Suprapubic skin (tissue), 4 donors: ENCODE measurements at places on chromosomes 12 and 14. TPM values are rescaled to one million over a fixed set of nuclear protein-coding genes. Genes with fewer than 3 reads are reported as not detected.

DNA sequence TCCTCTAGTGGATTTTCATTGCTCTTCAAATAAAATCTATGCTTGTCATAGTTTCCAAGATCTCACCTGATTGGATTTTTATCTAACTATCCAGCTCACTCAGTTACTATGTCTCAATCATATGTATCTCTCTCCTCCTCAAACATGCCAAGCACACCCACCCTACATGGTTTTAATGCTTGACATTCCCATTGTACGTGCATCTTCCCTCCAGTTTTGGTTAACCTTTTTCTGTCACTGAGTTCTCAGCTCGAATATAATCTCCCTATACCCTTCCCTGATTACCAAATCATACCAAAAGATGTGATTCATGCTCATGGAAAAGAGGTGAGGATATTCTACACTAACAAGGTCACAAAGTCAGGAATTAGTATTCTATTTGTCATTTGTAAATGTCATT, 12.0 kb upstream of the PTPRQ start:
- H3K4me3 ChIP-seq = no peak overlapping the region
- no peak overlapping the region for H3K27ac ChIP-seq
- no peaks in the 10 kb centered on the region for H3K36me3 ChIP-seq

GRCh38 chr12:67517181-67517887, 131.2 kb upstream of the DYRK2 start:
- no peak overlapping the region for H3K4me3 ChIP-seq
- H3K4me1 ChIP-seq = peaks cover 22% of the 10 kb centered on the region
- H3K27me3 ChIP-seq = no peaks in the 10 kb centered on the region
- H3K27ac ChIP-seq = no peak overlapping the region

GRCh38 chr14:57051633-57052032, 217.1 kb downstream of the EXOC5 start:
- no peaks in the 10 kb centered on the region for H3K36me3 ChIP-seq
- H3K4me3 ChIP-seq = no peak overlapping the region
- DNase-seq = no peak
- H3K27ac ChIP-seq = no peak overlapping the region
- H3K4me1 ChIP-seq = no peaks in the 10 kb centered on the region
- H3K27me3 ChIP-seq = peaks cover 4% of the 10 kb centered on the region

DNA sequence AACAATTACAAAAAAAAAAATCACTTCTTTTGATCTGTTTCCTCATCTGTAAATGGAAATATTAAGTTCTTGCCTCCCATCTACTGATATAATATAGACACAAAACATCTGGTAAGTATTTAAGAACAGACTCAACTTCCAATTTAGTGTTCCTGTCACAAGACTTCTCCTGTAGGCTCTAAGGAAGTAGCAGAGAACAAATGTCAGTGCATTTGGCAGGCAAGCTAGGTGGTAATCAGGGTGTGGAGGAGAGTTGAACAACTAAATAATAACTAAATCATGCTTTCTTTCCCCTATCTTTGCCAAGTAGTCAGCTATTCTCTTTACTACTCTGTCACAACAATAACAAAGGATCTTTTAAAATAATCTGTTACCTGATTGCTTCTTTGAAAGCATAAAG, 22.1 kb downstream of the BAZ1A start:
- H3K27me3 ChIP-seq = no peaks in the 10 kb centered on the region
- DNase-seq = no peak
- H3K4me1 ChIP-seq = peaks cover 4% of the 10 kb centered on the region
- H3K27ac ChIP-seq = no peak overlapping the region
- no peak overlapping the region for H3K4me3 ChIP-seq

GRCh38 chr12:128258866-128259555, 8.0 kb upstream of the TMEM132C start:
- no peak overlapping the region for H3K4me3 ChIP-seq
- no peaks in the 10 kb centered on the region for H3K36me3 ChIP-seq
- H3K4me1 ChIP-seq = no peaks in the 10 kb centered on the region
- no peak for DNase-seq

DNA sequence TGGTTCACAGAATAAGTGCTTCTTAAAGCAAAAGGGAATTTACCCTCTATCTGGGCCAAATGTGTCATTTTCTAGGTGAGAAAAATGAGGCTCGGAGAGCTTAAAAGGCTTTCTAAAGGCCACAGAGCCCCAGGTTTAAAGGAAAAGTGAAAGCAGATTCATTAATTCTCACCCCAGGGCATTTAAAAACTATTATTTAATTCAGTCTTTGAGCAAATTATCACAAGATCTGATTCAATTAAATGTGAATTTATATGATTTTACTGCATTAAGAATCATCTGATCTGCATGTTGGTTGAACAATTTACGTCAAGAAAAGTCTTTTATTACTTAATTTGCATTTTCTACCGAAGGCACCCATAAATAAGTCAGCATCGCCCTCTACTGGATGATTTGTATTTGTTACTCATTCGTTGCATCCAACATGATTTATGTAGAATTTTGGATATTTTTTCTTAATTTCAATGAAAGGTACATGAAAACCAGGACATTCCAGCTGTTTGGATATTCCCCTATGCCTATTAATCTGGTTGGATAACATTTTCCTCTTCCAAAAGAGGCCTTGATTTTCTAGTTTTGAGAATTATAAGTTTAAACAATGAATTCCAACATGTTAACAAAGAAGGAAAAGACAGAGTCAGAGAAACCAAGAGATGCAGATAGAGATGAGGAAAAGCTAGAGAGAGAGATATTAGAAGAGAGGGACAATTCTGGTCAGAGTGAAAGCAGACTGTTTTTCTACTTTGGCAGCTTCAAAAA, 19.1 kb upstream of the DHRS7 start:
- no peaks in the 10 kb centered on the region for H3K36me3 ChIP-seq
- H3K4me1 ChIP-seq = peaks cover 6% of the 10 kb centered on the region
- H3K27me3 ChIP-seq = no peaks in the 10 kb centered on the region
- no peak for DNase-seq
- peak overlapping the region; percentile 40 for H3K4me3 ChIP-seq
- no peak overlapping the region for H3K27ac ChIP-seq

DNA sequence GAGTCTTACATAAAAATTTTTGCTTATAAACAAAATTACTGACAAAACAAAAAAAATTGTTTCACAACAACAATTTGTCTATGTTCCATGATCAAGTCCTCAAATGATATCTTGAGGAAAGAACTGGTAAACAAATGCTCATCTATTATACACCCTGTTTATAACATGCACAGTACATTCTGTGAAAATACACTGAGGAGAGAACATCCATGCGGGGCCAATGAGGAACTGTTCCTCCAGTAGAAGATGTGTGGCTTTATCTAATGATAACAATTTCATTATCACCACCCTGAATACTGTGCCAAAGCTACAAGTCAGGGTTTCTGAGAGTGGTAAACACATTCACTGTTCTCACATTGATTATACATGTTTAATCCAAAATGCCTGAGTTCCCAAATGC, 10.8 kb downstream of the MLH3 start:
- DNase-seq = no peak
- peaks cover 23% of the 10 kb centered on the region for H3K4me1 ChIP-seq
- H3K4me3 ChIP-seq = no peak overlapping the region
- peaks cover 7% of the 10 kb centered on the region for H3K36me3 ChIP-seq
- no peak overlapping the region for H3K27ac ChIP-seq
- H3K27me3 ChIP-seq = no peaks in the 10 kb centered on the region

GRCh38 chr12:39989501-39989900, 116.4 kb downstream of the SLC2A13 start:
- H3K36me3 ChIP-seq = no peaks in the 10 kb centered on the region
- DNase-seq = no peak
- H3K27ac ChIP-seq = no peak overlapping the region
- no peaks in the 10 kb centered on the region for H3K4me1 ChIP-seq
- no peaks in the 10 kb centered on the region for H3K27me3 ChIP-seq
- H3K4me3 ChIP-seq = no peak overlapping the region

- H3K4me3 ChIP-seq = no peak overlapping the region
- H3K36me3 ChIP-seq = peaks cover 13% of the 10 kb centered on the region
- no peaks in the 10 kb centered on the region for H3K27me3 ChIP-seq
- no peak for DNase-seq
- no peaks in the 10 kb centered on the region for H3K4me1 ChIP-seq
These were observed 63.9 kb downstream of the BEGAIN start for GRCh38 chr14:100523131-100523842.

DNA sequence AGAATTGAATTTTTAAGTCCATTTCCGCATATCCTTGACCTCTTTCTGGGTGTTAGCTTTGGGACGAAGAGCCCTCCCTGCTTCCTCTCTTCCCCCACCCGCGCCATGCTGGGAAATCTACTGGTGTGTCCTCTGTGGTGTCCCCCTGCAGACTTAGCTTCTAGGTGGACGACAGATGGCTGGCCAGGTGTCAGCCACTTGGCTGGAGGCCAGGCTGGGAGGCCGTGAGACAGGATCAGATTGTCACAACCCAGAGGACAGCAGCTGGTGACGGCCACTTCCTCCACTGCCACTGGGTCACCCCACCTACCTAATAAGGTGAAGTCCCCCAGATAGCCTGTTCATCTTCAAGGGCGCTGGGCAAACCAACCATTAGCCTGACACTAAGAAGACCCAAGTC, 13.3 kb upstream of the DTX1 start:
- H3K27me3 ChIP-seq = peaks cover 22% of the 10 kb centered on the region
- DNase-seq = no peak
- no peak overlapping the region for H3K27ac ChIP-seq
- no peaks in the 10 kb centered on the region for H3K36me3 ChIP-seq
- peaks cover 10% of the 10 kb centered on the region for H3K4me1 ChIP-seq

DNA sequence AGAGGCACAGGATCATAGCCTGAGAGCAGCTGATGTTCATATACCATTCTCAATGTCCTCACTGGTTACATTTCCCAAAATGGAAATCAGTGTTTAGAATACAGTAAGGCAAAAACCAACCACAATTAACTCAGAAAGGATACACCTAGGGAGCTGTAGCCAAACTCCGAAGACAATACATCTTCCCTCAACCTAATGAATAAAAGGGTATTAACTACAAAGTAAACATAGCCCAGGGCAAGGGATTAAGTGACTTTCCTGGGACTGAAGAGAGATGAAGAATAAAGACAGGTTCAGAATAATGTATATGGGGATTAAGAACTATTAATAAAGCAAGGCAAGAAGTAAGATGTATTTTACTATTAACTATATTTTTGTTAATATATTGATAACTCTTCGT, 79.5 kb downstream of the RPS29 start:
- DNase-seq = no peak
- H3K4me3 ChIP-seq = no peak overlapping the region
- no peaks in the 10 kb centered on the region for H3K4me1 ChIP-seq
- no peak overlapping the region for H3K27ac ChIP-seq

GRCh38 chr12:82723093-82723492, 36.4 kb downstream of the TMTC2 start:
- DNase-seq = no peak
- H3K36me3 ChIP-seq = no peaks in the 10 kb centered on the region
- no peak overlapping the region for H3K4me3 ChIP-seq
- no peak overlapping the region for H3K27ac ChIP-seq
- H3K27me3 ChIP-seq = no peaks in the 10 kb centered on the region

GRCh38 chr14:51644217-51644933, 7.3 kb upstream of the FRMD6 start:
- peaks cover 4% of the 10 kb centered on the region for H3K4me1 ChIP-seq
- no peaks in the 10 kb centered on the region for H3K36me3 ChIP-seq
- H3K27me3 ChIP-seq = no peaks in the 10 kb centered on the region
- H3K27ac ChIP-seq = no peak overlapping the region

- peaks cover 19% of the 10 kb centered on the region for H3K36me3 ChIP-seq
- peaks cover 11% of the 10 kb centered on the region for H3K4me1 ChIP-seq
- no peaks in the 10 kb centered on the region for H3K27me3 ChIP-seq
- H3K4me3 ChIP-seq = no peak overlapping the region
- no peak overlapping the region for H3K27ac ChIP-seq
- no peak for DNase-seq
These were observed 1.1 kb upstream of the CLEC2D start for GRCh38 chr12:9668161-9669018.

GRCh38 chr12:51265024-51265423, 5.2 kb downstream of the SMAGP start:
- no peak overlapping the region for H3K27ac ChIP-seq
- H3K27me3 ChIP-seq = no peaks in the 10 kb centered on the region
- no peak overlapping the region for H3K4me3 ChIP-seq
- no peaks in the 10 kb centered on the region for H3K36me3 ChIP-seq

- peaks cover 96% of the 10 kb centered on the region for H3K36me3 ChIP-seq
- H3K4me1 ChIP-seq = no peaks in the 10 kb centered on the region
- no peaks in the 10 kb centered on the region for H3K27me3 ChIP-seq
- no peak overlapping the region for H3K4me3 ChIP-seq
- H3K27ac ChIP-seq = no peak overlapping the region
- DNase-seq = no peak
These were observed 14.0 kb downstream of the PGAM5 start for GRCh38 chr12:132724506-132725241.

DNA sequence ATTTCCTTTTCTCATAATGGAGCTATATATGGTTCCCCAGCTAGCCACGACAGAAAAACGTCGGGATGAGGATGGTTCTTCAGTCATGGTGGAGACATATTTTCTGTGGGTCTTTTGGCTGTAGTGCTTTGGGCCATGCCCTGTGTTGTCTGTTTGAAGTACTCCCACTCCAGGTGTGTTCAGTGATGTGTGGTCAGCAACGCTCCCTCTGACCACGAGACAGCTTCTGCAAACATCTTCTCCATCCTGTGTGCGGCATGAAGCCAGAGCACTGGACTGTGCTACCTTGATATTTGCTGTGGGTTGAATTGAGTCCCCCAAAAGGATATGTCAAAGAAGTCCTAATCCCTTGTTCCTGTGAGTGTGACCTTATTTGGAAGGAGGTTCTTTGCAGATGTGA, 931.2 kb downstream of the NRXN3 start:
- H3K4me3 ChIP-seq = no peak overlapping the region
- no peaks in the 10 kb centered on the region for H3K36me3 ChIP-seq
- no peak for DNase-seq
- H3K4me1 ChIP-seq = no peaks in the 10 kb centered on the region

The TMEM229B gene
- total RNA-seq = 1.6 TPM

The TPH2 gene
- not detected for total RNA-seq

The MYBPC1 gene
- total RNA-seq = 8.9 TPM

The NRXN3 gene
- total RNA-seq = 3.5 TPM

The LRRIQ1 gene
- total RNA-seq = not detected

The CRIP1 gene
- 68.4 TPM for total RNA-seq

The C1R gene
- total RNA-seq = 166 TPM

The TSPAN11 gene
- total RNA-seq = 0.98 TPM

The ENDOU gene
- total RNA-seq = 36.1 TPM

The AICDA gene
- total RNA-seq = not detected

The ARG2 gene
- total RNA-seq = 4.8 TPM
